ENCODE measurements at places on chromosomes 2 and 18.
A peak's percentile ranks its signal among the peaks of the same experiment; 100 is the strongest.

GRCh38 chr2:9013403-9013802, 9.9 kb upstream of the MBOAT2 start:
- no peak for DNase-seq

- no peak for DNase-seq
Observed at GRCh38 chr2:226220511-226220910, 579.1 kb downstream of the IRS1 start.

GRCh38 chr2:230975927-230976326, 20.0 kb upstream of the SPATA3 start:
- DNase-seq = no peak

GRCh38 chr18:74896390-74896991, 298.8 kb downstream of the ZNF407 start:
- DNase-seq = peak; percentile 10

DNA sequence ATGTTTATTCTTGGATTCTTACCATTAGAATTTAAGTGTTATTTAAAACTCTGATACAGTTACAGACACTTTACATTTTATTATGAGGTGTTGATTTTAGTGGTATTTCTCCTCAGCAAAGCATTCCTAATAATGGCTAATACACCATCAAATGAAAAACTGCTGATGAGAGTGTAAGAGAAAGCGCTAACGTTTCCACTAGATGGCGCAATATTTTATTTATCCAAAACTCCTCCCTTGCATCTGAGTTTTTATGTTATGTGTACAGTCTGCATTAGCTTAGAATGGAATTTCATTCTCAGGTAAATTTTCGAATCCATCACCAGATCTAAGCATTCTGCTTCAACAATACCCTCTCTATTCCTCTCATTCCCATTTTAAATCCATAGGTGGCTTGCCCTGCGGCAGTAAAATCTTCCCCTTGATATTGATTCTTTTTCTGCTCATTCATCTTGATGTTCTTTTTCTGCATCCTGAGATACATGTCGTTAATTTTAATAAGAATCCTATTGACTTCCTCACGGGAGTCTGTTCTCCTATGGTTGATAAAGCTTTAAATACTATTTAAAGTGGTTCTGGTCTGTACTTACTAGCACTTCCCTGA, 53.9 kb downstream of the PRKRA start:
- DNase-seq = no peak

DNA sequence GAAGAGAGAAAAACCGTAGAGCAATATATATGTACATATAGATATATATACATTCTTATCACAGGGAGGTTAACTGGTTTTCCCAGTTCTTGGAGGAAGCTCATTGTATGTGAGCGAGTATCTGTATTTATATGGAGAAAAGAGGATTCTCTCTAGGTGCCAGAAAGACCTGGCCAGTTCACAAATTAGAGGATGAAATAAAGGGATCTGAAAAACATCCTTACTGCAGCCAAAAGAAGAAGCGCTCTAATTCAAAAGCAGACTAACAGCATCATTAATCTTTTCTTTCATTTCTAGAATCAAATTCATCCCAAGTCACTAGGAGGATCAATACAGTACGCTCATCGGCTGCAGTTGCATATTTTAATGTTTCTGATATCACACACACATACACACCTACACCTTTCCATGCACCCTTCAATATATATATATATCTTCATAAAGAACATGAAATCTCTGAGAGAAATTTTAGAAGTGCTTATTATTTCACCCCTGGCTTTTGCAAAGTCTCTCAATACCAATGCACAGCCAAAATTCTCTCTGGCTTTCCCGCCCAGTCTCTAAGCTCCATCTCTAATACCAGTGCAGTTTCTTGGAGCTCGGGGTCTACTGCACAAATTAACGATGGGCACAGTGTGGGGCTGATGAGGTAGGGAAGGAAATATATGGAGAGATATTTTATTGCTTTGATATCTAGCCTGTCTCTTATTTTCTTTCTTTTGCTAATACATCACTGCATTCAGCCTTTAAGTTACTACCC, 731 bp downstream of the NRXN1 start:
- no peak for DNase-seq

DNA sequence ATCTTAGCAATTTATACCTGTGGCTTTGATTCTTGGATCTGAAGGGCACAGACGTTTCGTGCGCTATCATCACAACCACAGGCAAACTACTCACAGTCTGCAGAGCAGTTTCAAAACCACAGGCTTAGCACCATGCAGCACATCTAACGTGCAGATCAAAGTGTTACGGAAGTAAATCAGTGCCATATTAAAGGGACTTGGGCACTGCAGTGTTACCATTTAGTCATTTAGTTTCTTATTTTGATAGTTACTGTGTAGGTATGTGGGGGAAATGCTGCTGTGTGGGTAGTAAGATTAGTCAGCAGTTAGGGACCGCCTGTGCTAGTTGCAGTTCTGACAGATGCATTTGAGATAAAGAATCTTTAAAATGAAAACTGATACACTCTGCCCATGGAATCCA, 384.0 kb downstream of the NBAS start:
- peak; percentile 51 for DNase-seq
